Stimulated activated CD8-positive, alpha-beta memory T cell treated with anti-CD3 and anti-CD28 coated beads, Interleukin-7, amount 100 ng/mL, for 48 hours (primary cell): ENCODE measurements at places on chromosomes 12 and 14.

DNA sequence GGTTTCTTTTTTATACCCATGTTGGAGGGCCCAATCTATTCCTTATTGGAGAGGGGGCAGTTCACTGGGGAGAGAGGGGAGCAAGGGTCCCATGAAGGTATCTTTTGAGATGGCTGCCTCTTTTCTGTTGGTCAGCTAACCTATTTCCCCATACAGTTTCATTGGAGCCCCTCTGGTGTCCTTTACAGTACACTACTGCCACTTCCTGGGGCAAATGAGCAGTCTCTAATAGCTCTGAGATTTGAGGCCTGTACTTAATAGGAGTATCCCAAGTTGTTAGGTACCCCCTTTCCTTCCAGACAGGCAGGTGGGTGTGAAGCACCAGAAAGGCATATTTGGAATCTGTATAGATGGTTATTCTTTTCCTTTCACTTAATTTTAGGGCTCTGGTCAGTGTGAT lies 41.3 kb upstream of the RNU6-8 start:
- DNase-seq: no peak

DNA sequence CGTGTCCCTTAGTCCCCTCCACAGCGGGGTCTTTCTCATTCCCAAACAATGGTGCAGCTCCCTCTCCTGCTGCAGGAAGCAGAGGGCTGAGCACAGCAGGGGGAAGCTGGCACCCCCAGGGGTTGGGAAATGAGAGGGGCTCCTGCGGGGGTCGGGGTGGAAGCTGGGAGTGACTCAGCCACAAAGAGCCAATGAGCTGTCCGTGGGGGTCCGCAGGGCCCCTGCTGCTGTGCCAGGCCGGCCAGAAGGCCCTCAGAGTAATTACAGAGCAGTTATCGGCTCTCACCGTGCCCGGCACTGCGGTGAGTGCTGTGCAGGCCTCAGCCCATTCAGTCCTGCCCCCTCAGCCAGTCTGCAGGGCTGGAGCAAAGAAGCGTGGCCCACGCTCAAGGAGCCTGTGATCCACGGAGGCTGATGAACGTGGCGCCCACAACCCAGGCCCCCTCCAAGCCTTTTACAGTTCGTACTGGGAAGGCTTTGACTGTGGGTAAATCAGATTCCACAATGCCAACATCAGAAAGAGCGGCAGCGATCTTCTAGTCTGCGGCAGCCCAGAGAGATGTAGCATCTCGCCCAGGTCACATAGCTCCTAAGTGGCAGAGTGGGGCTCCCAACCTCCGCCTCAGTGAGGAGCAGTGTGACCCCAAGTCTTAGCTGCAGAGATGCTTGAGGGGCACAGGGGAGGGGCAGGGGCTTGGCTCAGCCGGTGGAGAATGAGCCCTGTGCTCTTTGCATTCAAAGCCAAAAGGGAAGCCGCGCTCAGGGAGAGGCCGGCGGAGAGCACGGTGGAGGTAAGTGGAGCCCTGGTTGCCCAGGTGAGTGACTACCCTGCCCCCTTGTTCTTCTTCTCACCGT lies 43.4 kb downstream of the SLC6A12 start:
- DNase-seq: no peak

GRCh38 chr12:65892841-65893251 lies 68.6 kb downstream of the HMGA2 start:
- no peak for DNase-seq

DNA sequence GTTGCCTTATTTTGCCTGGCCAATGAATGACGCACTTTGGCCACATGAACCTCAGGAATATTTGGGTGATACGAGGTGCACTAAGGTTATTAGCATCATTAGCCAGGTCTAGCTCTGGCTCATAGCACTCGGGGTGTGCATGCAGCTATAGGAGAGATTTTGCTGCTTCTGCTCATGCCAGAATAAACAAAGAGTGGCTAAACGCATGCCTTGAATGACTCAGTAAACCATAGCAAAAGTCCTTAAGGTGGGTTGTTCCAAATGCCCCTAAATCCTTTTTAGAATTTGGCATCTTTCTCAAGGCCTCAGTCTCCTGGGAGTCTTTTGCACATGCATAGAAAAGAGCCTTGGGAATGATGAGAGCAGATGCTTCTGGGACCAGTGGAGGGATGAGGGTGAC lies 343.7 kb upstream of the FKBP4 start:
- DNase-seq: no peak

DNA sequence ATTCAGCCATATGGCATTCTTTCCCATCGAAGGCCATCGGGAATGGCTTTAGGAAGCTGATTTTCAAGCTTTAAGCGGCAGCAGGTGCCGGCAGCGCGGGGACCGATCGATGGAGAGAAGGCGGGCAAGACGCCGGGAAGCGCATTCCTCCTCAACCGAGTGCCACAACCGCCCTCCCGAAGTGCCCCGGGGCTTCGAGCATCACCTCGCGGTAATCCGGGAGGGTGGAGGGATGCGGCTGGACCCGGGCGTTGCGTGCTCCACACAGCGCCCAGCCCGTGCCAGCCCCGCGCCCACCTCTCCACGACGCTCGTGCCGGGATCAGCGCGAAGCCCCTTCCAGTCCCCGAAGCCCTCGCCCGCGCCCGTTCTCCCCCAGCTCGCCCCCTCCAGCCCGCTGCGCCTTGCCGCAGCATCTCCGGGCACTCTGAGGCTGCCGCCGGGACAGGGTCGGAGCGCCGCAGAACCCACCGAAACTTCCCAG lies 3.2 kb downstream of the USP44 start:
- DNase-seq: no peak

DNA sequence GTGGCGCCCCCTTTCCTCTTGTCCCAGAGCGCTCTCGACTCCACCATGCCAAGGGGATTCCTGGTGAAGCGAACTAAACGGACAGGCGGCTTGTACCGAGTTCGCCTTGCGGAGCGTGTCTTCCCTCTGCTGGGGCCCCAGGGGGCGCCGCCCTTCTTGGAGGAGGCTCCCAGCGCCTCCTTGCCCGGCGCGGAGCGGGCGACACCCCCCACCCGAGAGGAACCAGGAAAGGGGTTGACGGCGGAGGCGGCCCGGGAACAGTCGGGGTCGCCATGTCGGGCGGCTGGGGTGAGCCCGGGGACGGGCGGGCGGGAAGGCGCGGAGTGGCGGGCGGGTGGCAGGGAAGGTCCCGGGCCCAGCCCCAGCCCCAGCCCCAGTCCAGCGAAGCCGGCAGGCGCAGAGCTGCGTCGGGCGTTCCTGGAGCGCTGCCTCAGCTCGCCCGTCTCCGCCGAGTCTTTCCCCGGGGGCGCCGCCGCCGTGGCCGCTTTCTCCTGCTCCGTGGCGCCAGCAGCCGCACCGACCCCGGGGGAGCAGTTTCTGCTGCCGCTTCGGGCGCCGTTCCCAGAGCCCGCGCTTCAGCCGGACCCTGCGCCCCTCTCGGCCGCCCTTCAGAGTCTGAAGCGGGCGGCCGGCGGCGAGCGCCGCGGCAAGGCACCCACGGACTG lies 376 bp downstream of the INSM2 start:
- DNase-seq: no peak

DNA sequence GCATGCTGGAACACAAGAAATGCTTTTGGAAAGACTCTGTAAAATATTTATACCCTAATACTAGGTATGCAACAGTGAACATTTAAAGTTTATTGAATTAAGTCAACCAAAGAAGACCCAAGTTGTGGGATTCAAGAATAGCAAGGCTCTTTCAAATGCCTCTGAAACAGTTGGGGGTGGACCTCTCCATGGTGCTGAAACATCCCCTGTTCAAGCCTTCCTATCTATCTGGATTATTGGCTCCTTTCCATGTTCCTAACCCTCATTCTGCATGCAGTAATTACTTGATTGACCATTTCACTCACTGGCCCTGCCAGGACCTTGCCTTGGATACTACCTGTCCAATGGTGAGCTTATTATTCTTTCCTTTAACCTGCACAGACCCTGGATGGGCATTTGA lies 349.7 kb downstream of the NRXN3 start:
- DNase-seq: no peak

DNA sequence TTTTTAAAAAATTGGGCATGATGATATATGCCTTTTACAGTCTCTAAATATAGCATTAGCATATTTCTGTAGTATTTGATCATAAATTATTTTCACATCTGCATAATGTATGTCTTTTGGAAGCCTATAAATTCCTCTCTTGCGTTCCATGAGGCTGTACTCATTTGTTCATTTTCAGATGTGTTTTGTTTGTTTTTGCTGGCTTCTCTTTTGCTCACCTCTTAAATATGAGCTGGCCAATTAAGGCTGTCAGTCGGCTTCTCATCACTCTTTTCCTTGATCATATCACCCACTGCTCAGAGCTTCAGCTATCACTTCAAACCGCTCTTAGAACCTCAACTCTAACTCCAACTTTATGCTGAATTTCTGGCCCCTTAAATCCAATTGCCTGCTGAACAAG lies 6.6 kb downstream of the TMEM263 start:
- DNase-seq: no peak

DNA sequence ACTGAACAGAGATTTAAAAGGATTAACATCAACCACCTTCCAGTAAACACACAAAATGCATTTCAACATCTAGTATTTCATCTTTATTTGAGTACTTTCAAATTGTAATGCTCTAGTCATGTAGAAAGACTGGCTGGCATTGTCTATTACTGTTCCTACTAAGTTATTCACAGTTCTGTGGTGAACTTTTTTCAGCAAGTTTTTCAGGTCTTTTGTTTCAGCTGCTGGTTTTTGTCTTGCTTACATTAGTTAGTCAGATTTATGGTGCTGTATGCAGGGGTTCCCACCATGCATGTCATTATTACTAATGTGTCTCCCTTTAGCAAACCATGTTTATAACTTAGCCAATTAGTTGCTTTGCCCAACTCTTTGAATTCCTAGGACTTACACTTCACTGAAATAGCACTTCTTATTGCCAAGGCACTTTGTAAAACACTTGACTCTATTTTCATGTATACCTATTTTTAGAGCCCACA lies 253.4 kb upstream of the KITLG start:
- DNase-seq: no peak

DNA sequence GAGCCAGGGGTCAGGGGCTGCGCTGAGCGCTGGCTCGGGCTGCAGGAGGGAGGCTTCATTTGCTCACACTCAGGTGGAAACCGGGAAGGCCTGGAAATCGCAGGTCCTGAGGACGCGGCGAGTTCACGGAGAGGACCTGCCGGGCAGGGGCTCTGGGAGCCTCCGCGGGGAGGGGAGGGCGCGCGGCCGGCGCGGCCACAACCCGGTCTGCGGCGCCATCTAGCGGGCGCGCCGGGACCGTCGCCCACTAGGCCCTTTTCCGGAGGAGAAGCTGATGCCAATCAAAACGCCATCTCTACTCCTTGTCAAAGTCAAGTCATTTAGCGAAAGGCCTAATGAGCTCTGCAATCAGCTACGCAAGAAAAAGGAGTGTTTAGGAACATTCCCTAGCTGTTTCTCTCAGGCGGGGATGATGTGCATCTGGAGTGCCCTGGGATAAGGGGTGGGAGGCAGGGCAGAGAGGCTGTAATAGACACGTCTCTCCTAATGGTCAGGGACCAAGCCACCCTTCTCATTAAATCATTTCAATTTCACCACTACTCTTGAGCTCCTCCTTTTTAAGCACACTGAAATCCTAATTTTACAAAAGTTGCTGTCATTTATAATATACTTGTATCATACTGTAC lies 885.8 kb upstream of the TMEM132C start:
- DNase-seq: no peak

- DNase-seq: no peak
Observed at GRCh38 chr12:53208877-53209463, 1.9 kb upstream of the ITGB7 start.

DNA sequence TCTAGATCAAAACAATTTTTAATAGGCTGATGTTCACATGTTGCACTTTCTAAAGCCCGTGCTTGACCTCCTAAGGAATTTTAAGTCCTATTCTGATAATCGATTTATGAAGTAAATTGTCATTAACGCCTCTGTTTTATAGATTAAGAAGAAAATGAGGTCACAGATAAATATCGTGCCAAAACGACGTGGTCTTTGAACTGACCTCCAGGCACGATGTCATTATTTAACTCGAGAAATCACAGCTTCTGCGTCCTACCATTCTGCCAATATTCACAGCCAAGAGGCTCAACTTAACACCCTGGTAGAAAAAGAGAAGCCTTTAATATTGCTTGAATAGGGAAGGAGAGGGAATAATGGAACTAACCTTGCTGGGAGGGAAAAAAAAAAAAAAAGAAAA lies 888 bp upstream of the EEA1 start:
- no peak for DNase-seq

- no peak for DNase-seq
Observed at GRCh38 chr12:106213662-106214061, 34.2 kb downstream of the CKAP4 start.

DNA sequence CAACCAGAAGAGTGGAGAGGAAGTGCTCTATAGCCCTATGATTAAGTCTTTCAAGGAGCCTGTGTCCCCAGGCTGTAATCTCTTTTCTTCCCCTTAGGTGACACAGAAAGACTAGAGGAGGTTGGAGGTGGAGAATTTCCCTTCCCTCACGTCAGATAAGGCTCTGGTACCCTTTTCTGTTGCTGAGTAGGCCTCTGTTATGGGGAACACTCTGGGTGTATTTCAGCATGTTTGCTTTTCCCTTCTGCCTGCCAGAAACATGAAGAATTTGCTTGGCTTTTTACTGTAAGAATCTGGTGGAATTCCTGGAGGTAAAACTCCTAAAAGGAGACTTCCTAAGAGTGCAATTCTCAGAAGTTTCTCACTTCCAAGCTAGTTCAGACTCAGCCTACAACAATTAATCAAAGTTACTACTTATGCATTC lies 58.3 kb downstream of the SIX1 start:
- no peak for DNase-seq
